CD4-positive, alpha-beta T cell (primary cell): ENCODE measurements at places on chromosomes 1 and 21.
A peak's percentile ranks its signal among the peaks of the same experiment; 100 is the strongest.

DNA sequence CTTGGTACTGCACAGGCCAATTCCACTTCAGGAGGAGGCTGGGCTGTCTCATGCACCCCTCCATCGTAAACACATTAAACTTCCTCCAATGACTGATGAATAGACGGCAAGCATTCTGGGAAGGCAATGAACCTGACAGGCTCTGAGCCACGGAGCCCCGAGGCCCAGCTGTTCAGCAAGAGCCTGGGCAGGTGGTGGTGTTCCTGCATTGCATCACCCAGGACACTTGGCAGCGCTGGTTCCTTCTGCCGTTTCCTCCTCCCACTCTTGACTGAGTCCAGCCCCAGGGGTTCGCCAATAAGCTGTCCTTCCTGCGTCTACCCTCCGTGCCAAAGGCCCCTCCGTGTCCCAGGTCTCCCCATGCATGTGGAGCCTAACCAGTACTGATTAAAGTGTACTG, 109.8 kb downstream of the JAK1 start:
- no peak for DNase-seq

DNA sequence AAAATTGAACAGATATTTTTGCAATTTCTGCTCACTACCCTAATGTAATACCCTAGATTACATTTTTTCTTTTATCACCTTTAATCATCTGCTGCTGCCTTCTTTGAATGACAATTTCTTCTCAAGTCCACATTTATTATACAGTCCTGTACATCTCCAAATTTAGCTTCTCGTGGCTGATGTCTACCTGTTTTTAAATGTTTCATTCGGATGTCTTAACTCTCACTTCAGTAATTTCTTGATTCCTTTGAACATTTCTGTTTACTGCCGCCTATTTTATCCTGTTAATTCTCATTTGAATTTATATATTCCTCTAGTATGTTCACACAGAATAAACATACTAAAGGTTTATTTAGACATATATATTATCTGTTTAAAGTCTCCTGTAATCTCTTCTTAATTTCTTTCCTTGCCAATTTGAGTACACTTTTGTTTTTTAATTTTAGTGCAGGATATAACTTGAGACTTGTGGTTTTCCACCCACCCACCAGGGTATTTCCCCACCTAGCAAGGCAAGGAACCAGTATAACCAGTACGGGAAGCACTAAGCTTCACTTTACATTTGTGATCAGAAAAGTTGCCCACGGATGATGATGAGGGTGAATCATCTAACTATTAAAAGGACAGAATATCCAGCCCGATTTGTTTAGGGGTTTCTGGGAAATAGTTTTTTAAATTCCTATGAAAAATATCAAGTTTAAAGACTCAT, 12.7 kb downstream of the INSL5 start:
- DNase-seq = peak; percentile 3

DNA sequence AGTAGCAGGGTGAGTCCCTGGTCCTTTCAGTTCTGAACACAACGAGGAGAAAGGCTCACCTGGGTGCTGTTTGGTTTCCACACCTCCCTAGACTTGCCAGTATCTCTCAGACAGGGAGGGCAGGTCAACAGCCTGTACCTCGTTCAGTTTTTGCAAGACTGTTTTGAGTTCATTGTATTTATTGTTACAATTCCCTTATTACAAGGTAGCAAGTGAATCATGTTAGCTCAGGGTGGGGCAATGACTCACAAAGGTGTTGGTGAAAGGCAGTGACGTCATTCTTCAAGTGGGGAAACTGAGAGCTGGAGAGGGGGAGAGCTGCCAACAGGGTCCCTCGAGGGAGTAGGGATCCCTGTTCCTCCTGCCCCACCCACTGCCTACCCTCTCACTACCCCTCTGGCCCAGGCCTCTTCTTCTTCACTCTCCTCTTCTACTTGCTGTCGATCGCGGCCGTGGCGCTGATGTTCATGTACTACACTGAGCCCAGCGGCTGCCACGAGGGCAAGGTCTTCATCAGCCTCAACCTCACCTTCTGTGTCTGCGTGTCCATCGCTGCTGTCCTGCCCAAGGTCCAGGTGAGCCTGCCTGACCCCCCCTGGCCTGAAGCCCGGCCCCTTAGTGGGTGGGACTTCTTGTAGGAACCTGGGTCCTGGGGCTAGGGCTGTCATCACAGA, 13.4 kb downstream of the SERINC2 start:
- no peak for DNase-seq

DNA sequence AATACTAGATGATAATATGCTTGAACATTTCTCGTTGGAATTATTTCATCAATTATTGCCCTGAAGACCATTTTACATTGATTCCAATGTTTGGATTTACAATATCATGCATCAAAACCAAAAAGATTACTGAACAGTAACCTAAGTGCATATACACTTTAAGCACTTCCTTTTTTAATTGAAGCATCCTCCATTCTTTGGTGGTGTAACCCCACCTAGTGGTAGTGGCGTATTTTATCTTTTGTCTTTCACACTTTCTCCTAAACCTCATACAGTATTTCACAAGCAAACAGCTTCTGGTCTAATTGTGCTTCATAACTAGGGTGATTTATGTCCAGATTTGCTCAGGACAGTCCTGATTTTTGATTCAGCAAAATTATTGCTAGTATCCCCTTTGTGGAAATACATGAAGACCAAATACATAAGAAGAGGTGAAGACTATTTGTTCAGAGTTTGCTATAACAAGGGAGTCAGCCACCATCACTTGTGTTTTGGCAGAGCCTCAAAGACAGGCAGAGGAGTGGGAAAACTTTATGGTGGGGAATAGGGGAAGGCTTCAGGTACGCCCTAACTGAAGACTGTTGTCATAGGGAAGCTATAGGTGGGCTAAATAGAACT, 3.4 kb upstream of the NVL start:
- no peak for DNase-seq

DNA sequence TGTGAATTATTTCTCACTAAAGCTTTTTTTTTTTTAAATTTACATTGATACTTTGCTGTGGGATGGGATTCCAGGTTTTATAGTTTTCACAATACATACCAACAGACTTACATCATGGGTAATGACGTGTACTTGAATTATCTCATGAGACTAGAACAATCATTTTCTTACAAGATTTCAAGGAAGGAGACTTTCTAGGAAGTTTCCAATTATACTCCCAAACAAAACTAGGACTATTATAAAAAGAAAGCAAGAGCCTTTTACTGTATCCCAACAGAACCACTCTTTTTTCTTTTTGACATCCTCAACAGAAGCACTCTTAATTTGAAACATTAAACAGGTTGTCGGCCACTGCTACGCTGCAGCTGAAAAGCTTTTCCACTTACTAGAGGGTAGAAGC, 48.7 kb downstream of the TESK2 start:
- no peak for DNase-seq

GRCh38 chr1:22916471-22916820, 56.2 kb downstream of the LACTBL1 start:
- no peak for DNase-seq

DNA sequence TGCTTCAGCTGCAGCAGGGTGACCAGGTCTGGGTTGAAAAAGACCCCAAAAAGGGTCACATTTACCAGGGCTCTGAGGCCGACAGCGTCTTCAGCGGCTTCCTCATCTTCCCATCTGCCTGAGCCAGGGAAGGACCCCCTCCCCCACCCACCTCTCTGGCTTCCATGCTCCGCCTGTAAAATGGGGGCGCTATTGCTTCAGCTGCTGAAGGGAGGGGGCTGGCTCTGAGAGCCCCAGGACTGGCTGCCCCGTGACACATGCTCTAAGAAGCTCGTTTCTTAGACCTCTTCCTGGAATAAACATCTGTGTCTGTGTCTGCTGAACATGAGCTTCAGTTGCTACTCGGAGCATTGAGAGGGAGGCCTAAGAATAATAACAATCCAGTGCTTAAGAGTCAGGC, 2.9 kb downstream of the C1QA start:
- no peak for DNase-seq

GRCh38 chr1:68015971-68016370, 34.5 kb downstream of the DIRAS3 start:
- no peak for DNase-seq

DNA sequence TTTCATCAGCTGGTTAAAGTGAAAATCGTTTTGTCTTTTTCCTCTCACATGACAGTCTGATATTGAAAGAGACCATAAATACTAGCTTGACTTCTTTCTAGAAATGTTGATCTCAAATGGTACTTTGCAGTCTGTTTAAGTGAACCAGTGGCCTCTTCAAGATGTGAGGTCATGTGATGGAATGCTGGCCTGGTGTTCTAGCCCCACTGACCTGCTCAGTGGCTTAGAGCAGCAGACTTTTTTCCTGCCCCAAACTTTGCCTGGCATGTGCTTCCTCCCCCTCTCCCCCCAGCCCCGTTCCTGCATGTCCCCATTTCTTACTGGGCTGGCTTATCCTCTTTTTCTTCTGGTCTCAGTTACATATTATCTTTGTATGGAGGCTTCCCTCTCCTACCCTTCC, 34.3 kb downstream of the ZYG11A start:
- no peak for DNase-seq

DNA sequence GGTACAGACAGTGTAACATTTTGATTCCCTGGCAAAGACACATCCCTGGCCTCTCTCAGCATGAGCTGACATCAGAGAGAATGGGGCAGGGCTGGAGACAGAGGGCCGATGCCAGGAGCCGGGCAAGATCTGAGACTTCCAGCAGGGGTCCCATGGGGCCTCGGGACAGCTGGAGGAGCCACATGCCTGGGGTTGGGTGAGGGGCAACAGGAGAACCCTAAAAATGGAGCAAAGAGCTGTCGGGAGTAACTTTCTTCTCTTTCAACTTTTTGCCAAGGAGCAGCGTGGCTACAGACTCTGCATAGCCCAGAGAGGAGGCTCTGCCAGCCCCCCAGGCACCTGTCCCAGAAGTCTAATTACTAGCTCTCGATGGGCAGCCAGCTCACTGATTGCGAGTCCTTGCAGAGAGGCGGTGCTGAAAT, 130.8 kb downstream of the LACTBL1 start:
- no peak for DNase-seq

DNA sequence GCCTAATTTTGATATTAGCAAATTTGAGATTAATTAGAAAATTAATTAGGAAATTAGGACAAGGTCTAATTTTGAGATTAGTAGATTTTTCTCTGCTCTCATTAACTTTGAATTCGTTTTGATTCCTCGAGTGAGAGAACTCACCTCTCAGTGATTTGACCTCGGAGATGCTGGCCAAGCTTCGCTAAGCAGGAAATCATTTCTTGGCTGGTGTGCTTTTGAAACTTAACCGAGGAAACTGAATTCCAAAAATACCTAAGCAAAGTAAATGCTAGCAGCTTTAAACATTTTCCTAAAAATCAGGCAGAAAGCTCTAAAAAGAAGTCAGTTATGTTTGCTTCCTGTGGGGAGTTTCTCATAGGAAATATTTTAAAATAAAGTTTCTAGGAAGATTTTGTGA, 34.9 kb downstream of the CDC14A start:
- DNase-seq = peak; percentile 32

DNA sequence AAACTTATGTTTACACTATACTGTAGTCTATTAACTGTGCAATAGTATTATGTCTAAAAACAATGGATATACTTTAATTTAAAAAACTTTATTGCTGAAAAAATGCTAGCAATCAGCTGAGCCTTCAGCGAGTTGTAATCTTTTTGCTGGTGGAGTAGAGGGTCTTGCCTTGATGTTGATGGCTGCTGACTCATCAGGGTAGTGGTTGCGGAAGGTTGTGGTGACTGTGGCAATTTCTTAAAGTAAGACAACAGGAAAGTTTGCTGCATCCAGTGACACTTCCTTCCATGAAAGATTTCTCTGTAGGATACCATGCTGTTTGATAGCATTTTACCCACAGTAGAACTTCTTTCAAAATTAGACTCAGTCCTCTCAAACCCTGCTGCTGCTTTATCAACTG, 234.7 kb upstream of the CSF3R start:
- DNase-seq = no peak

DNA sequence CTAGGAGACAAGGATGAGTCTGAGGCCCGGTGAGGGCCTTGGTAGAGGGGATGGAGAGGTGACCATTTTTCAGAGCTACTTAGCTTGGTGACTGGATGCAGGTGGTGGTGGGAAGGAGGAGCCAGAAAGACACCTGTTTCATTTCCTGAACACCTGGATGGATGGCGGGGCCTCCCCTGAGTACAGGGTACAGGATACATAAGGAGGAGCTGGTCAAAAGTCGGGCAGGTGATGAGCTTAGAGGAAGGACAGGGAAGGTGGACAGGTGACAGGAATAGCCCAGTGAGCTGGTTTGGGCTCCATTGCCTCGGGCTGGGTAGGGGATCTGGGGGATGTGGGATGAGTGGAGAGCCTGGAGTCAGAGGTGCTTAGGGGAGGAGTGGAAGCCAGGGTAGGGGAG, 6.3 kb downstream of the FAAH start:
- DNase-seq = no peak

- DNase-seq = no peak
Measured at GRCh38 chr1:19044975-19045831, 88.7 kb upstream of the IFFO2 start.

- no peak for DNase-seq
Measured at GRCh38 chr1:87501738-87502137, 173.1 kb downstream of the LMO4 start.

GRCh38 chr1:3618881-3619671, 5.7 kb upstream of the TPRG1L start:
- DNase-seq = peak; percentile 65

- DNase-seq = no peak
Measured at GRCh38 chr1:235566084-235566483, 61.8 kb upstream of the B3GALNT2 start.

- DNase-seq = no peak
Measured at GRCh38 chr1:20496241-20496661, 10.2 kb upstream of the CAMK2N1 start.

DNA sequence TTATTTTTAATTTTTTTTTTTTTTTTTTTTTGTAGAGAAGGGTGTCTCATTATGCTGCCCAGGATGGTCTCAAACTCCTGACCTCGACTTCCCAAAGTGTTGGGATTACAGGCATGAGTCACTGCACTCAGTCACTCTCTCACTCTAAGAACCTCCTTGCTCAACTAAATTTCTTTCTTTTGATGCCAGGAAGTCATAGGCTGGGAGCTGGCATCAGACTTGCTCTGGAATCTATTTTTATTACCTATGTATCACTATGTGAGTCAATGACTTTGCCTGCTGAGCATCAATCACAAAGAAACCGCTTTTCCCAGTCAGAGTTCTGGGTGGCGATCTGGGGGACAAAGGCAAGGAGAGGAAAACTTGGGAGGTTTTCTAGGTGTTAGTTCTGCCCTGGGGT, 35.5 kb upstream of the PARP1 start:
- DNase-seq = no peak

GRCh38 chr1:95889400-95889799, 655.4 kb downstream of the RWDD3 start:
- DNase-seq = no peak

DNA sequence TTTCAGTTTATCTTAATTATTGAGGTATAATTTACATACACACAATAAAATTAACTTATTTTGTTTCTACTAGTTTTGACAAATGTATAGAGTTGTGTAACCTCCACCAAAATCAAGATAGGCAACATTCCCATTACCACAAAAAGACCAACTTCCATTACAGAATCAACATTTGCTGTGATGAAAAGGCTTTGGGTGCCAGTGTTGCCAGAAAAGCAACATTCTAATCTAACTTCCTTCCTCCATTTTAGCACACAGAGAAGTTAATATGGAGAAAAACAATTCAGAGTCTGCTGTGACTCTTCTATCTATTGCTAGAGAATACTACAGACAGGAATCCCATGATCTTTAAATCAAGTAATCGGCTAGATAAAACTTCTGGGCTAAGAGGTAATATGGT, 245.3 kb downstream of the RERE start:
- no peak for DNase-seq
